Activated naive CD4-positive, alpha-beta T cell treated with anti-CD3 and anti-CD28 coated beads, Interleukin-2, amount 10 ng/mL, durations not matched to agents 7 days and 5 days (primary cell): ENCODE measurements at places on chromosomes 6 and 20.

GRCh38 chr20:10376270-10377075 is 57.5 kb downstream of the MKKS start:
- DNase-seq = no peak

- DNase-seq = no peak
These were observed 51.6 kb downstream of the CYP24A1 start for GRCh38 chr20:54122189-54122588.

GRCh38 chr6:15444881-15445280 is 199.0 kb downstream of the JARID2 start:
- DNase-seq = peak; percentile 31

DNA sequence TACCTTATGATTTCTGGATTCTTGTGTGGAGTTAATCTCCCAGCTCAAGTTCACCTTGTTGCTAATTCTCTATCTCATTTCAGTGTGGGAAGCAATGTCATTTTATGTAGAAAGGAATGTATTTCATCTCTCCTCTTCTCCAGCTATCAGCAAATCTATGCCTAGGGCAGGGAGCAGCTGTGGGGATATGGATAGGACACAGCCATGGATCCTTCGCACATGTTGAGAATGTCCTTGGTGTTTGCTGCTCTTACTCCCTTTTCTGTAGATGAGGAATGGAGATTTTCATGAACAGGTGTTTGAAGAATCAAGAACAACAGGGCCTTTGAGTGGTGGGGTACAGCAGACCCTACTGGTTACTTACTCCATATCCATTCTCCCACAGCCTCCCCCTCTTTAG is 182.0 kb downstream of the UST start:
- DNase-seq = no peak

DNA sequence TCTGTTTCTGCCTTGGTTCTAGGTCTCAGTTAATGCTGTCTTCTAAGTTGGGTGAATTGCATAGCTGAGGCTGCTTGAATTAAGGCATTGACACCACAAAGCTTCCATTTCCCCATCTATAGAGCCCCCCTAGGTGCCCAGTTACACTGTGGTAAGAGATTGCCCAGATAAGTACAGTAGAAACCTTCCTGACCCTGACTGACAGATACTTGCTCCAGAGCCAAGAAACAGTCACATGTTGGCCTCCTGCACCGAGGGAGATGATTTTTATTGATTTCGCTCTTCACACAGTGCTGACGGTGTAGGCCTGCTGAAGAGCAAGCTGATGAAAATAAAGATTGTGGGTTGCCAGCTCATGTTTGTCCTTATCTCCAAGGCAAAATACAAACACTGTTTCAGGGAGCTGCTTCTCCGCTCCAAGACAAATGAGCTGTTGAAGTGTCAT is 67.9 kb downstream of the TRMT11 start:
- no peak for DNase-seq

- DNase-seq = no peak
These were observed 51.1 kb downstream of the TCP11 start for GRCh38 chr6:35089935-35090505.

DNA sequence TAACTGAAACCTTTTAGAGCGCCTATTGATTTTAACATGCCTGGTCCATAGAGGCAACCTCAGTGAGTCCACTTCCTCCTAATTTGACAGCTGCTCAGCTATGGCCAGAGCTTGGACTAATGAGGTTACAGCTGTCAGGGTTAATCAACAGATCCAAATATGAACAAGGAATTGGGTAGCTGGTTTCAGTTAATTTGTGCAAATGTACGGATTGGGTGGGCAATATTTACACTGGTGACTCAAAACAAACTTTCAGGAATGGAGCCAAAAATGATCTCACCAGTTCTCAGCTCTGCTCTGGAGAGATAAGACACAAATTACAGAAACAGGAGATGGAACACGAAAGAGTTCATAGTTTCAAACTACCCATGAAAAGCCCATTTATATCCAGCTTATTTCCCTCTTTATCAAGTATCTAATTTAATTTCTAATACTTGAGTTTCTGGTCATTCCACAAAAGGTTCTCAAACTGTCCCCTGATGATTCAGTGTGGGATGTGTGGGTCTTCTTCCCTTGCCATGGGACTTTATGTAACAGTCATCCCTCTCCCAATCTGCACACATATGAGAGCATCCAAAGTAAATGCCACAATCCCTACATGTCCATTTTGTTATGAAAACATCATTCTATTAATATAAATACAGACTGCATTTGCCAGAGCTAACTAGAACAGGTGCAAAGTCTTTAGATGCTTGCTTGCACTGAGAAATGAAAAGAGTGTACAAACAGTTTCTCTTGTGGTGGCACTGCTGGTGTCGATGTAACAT is 149.9 kb downstream of the RPS12 start:
- no peak for DNase-seq

DNA sequence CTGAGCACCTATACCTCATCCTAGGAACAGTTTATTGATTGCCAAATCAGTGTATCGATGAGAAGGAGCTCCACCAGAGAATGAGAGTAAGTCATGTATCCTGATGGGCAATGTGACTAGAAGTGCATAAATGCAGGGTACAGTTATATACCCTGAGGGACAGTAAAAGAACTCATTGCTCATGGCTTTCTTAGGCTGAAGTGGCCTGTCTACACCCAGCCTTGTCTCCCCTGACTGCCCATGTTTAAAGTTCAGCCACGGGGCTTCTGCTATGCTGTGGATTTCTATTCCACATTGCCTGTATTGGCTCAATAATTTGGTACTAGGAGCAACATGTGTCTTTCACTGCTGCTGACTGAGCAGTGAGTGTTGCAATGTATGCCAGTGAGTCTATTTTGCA is 400.4 kb upstream of the IMPG1 start:
- no peak for DNase-seq

GRCh38 chr6:71194724-71195123 is 93.9 kb upstream of the OGFRL1 start:
- DNase-seq = no peak

DNA sequence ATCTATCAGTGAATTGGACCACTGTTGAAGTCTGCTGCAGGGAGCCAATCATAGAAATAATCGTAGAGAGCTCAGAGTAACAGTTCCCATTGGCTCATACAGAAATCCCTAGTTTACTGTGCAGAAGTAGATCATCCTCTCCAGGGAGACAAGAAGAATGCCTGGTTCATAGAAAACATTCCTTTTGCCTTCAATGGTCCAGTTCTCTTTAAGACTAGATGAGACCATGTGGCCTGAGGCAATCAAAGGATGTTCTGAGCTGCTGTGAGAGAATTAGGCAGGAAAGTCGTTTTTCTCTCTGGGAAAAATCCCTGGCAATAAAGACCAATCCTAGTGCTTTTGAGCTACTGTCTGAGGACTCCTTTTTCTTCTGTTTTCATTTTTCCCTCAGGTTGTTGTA is 208.4 kb downstream of the CENPW start:
- DNase-seq = no peak

DNA sequence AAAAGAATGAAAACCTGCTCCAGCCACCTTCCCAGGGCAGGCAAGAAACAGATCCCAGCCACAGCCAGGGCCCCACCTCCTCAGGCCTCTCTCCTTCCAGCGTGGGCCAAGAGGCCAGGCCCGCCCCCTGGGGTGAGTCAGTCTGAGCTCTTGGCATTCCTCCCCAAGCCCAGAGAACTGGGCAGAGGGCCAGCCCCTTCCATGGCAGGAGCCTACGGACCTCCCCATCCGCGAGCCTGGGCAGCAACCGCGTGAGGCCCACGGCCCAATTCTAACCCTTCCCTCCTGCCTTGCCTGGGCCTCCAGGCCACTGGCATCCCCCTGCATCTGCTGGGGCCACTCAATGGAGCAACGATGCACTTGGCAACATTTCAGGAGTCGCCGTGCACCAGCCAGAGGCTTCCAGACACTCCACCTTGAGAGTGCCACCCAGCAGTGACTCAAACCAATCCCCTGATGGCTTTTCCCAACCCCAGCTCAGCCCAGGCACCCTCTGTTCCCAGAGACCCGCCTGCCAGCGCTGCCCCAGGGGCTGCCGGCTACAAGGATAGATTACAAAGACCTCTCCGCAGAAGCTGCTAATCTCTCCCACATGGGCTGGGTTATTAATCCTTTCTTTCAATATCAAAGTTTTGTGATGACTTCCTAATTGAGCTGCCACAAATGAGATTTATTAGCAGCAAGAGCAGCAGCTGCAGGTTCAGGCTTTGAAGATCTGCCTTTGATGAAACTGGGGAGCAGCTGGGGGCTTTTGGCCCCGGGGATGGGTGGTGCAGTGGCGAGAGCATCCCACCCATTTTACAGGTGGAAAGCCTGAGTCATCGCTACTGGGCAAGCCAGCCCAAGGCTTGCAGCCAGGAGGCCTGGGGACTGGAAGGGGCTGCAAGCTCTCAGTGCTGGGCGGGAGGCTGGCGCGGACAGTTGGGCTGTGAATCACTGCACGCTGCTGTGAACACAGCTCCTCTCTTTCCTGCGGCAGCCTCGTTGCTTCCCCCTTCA is 85.7 kb downstream of the NFATC2 start:
- DNase-seq = no peak

DNA sequence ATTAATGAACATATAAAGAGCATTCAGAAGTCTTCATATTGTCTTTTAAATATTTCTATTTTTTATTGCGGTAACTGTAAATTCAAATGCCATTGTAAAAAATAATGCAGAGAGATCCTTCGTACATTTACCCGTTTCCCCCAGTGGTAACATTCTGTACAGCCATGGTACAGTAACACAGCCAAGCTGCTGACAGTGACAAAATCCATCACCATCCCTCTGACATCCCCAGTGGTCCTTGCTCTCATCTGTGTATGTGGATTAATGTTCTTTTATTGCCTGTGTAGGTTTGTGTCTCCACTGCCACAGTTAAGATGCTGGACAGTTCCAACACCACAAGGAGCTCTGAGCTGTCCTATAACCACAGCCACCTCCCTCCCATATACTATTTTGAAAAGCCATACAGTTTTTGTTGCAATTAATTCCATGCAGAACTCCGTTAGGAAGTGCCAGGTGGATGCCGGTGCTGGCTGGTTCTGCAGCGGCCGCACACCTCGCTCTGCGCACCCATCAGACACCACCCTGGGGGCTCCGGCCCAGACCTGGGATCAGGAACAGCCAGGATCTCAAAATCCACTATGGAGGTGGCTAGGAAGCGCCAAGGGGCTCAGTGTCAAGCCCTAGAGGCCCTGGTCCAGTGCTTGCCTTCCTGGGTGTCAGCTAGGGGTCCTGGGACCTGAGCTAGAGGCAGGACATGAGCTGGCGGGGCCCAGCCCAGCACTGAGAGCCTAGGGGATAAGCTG is 93.1 kb upstream of the PMEPA1 start:
- DNase-seq = no peak

- DNase-seq = peak; percentile 93
These were observed at the start of gene FKBP5 for GRCh38 chr6:35688605-35689322. TSS of gene FKBP5 (minus strand) at chr6:35688915. CDS start at chr6:35642824, 46,091 bp downstream.

GRCh38 chr6:139452148-139452876 is 77.9 kb upstream of the CITED2 start:
- no peak for DNase-seq

DNA sequence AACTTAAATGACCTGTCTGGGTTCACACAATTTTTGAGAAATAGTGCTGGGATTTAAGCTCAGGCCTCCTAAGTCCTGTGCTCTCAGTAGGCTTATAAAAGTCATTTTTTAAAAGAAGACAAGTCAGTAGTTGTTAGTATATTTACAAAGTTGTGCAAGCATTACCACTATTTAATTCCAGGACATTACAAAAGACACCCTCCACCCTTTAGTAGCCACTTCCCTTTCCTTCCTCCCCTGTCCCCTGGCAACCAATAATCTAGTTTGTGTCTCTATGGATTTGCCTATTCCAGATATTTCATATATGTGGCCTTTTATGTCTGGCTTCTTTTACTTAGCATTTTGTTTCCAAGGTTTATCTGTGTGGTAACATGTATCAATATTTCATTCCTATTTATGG is 37.6 kb downstream of the HMGN3 start:
- DNase-seq = no peak

DNA sequence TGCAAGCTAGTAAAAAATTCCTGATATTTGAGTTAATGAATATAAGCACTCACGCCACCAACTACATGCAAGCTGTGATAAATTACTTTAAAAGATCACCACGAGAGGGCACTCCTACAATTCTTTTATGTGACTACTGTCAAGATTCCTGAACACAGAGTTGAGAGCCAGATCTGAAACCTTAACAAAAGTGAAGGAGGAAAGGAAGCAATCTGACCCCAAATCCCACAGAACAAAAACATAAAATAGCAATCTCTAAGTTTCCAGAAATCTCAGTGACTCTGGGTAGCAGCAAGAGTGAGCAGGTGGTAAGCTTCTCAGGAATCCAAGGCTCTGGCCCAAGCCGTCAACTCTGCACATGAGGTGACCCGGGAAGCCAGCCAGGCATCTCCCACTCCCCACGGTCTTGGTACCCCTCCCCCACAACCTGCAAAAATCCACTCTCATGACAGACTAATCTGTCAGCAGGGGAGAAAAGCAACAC is 55.1 kb downstream of the STAU1 start:
- DNase-seq = no peak

DNA sequence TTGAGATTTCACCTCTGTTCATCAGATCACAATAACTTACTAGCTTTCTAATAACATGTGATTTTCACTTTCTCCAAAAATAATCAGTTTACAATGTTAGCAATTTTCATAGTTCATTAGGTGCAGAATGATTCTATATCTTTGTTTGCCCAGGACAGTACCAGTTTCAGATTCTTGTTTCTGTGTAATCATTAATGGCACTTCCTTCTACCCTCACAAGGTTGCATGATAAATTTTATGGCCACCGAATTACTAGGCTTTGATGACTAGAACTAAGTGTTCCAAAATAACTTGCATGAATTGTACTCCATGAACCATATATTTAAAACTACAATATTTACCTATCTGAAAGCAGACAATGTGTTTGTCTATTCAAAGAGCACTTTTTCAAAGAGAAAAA is 442.3 kb downstream of the EPHA7 start:
- no peak for DNase-seq

DNA sequence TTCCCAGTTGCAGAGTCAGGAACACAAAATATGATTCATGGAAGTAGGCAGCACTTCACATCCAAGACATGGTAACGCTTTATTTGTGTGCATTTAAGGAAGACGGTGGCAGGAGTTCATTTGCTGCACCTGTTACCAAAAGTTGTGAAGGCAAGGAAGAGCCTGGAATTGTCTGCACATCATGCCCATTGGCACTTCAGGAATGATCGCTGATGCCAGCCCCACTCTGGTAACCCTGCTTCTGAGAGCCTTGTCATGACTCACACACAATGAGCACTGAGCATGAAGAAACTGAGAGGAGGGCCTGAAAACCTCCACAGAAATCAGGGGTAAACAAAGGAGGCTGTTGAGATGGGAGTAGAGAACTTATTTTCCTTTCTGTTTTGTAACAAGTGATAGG is 181.1 kb downstream of the RPS12 start:
- no peak for DNase-seq

GRCh38 chr6:139443231-139444112 is 69.0 kb upstream of the CITED2 start:
- DNase-seq = no peak

GRCh38 chr6:27374824-27375612 is 13.5 kb upstream of the ZNF391 start:
- peak; percentile 78 for DNase-seq

- no peak for DNase-seq
These were observed 160.8 kb upstream of the TNFAIP3 start for GRCh38 chr6:137706083-137706750.

GRCh38 chr6:133889557-133890403 is 867 bp downstream of the TCF21 start:
- DNase-seq = no peak
